Epithelial cell of proximal tubule (primary cell): ENCODE measurements at places on chromosomes 11 and 22. TPM values are rescaled to one million over a fixed set of nuclear protein-coding genes. Genes with fewer than 3 reads are reported as not detected.

Gene APOA4
- not detected in 2 replicates for total RNA-seq

GRCh38 chr22:45069925-45070324 is 60.1 kb upstream of the PHF21B start:
- DNase-seq: no peak

- no peak for DNase-seq
Observed at GRCh38 chr22:44293876-44294275, 18.9 kb downstream of the SHISAL1 start.

DNA sequence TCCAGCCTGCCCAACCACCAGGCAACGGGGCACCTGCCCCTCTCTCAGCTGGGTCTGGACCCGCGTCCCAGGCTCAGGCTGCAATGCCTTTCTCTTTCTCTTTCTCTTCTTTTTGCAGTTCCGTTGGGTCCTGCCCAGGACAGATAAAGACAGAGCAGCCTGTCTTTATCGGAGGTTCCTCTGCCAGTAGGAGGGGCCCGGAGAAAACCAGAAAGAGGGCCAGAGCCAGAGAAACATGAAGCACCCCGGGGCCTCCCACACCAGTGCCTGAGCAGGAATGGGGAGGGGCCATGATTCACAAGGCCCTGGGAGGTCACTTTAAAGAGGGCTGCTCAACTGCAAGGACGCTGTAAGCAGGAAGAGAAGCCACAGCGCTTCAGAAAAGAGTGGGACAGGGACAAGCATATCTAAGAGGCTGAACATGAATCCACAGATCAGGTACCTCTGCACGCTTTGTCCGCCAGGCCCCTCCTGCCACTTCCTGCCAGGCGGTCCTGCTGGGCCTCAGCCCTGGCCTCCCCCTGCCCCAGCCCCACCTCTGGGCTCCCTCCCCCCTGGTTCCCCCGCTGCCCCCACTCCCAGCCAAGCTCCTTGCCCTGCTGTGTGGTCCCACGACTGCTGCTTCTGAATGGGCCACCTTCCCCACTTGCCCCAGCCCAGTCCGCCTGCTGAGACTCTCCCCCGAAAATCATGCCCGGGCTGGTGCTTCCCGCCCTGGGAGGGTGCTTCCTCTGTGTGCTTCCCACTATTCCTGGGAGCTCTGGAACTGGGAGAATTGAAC is at the start of gene APOBEC3C:
Gene APOBEC3C, plus strand, starts transcription at position 316 of the 781 bp plus-strand sequence. Its CDS starts 106 bp downstream, at position 422.
- peak; percentile 18 for DNase-seq

- DNase-seq: no peak
Observed at GRCh38 chr11:92362989-92363388, 138.4 kb downstream of the FAT3 start.

Gene MADD
- 14.0 and 24.7 TPM in 2 replicates for total RNA-seq

GRCh38 chr22:33706100-33706499 is 214.2 kb downstream of the LARGE1 start:
- no peak for DNase-seq

- DNase-seq: no peak
Observed at GRCh38 chr11:10379426-10379825, 74.6 kb downstream of the ADM start.

Gene RAB3IL1
- 0.12 and 0.22 TPM in 2 replicates for total RNA-seq

Gene DRD2
- total RNA-seq: not detected in 2 replicates

Gene MMP8
- not detected in 2 replicates for total RNA-seq

DNA sequence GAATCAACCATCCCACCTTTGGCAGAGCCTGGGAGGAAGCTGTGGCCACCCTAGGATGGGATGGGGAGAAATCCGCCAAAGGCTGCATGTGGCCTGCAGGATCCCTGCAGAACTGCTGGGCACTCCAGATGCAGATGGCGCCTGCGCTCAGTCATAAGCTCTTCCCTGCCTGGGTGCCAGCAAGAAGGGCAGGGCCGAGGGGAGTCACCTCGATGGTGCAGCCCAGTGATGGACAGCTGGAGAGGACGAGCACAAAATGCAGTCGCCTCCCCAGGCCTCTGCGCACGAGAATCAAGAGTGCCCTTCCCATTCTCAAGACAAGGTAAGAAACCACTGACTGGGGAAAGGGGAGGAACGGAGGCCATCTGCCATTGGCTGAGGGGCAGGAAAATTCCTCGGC is 693.6 kb downstream of the TBC1D22A start:
- no peak for DNase-seq

DNA sequence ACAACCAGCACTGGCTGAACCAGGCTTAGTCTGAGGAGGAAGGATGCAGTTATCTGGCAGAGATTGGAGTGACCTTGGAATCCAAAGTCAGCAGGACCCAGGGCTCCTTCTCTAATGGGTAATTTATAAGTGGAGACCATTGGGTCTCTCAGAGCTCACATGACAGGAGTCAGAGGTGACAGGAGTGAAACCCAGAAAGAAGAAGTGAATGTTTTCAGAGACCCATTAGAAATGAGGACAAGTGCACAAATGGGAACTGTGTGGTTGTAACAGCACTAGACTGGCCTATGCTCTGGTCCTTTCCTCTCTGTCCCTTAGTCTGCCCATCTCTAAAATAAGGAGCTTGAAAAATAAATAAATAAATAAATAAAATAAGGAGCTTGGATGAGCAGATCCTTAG is 107.4 kb downstream of the SERGEF start:
- no peak for DNase-seq

- DNase-seq: peak; percentile 77
Observed at GRCh38 chr11:37504060-37504611, 906.1 kb upstream of the RAG2 start.

Gene ENTHD1
- not detected in 2 replicates for total RNA-seq

- DNase-seq: peak; percentile 69
Observed at GRCh38 chr11:66386171-66387069, 14.9 kb upstream of the SLC29A2 start.

Gene C11orf87
- total RNA-seq: not detected in 2 replicates

Gene OR5P2
- total RNA-seq: not detected in 2 replicates

Gene SYT7
- 0.23 TPM in 1 of 2 replicates, not detected in the other for total RNA-seq

Gene IL17REL
- not detected in 2 replicates for total RNA-seq

- DNase-seq: no peak
Observed at GRCh38 chr22:29062286-29062821, 723 bp upstream of the C22orf31 start.

Gene MMP3
- total RNA-seq: not detected in 2 replicates

Gene CASP1
- total RNA-seq: 0.29 TPM in 1 of 2 replicates, not detected in the other

Gene NPTXR
- total RNA-seq: 0.58 and 0.72 TPM in 2 replicates

Gene MAPK8IP1
- total RNA-seq: 10.1 and 11.1 TPM in 2 replicates

- no peak for DNase-seq
Observed at GRCh38 chr11:6156628-6157359, 13.3 kb downstream of the OR52B2 start.

DNA sequence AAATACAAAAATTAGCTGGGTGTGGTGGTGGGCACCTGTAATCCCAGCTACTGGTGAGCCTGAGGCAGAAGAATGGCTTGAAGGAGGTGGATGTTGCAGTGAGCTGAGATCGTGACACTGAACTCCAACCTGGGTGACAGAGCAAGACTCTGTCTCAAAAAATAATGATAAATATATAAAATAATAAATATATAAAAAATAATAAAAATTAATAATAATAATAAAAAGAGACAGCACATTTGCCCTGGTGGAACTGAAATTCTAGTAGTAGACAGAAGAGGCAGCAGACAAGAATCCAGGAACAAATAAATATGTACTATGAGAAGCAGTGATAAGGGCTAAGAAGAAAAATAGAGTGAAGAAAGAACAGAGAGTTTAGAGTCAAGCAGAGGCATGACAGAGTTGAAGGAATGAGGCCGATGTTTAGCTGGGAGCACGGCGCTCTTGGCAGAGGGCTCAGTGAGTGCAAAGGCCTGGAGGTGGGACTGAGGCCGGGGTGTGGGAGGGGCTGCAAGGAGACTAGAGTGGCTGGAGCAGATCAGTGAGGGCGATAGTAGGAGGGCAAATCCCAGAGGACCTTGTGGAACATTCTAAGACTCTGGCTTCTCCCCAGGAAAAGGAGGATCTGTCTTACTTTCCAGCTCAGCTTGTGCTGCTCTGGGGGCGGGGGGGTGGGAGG is 410.3 kb downstream of the MN1 start:
- no peak for DNase-seq

DNA sequence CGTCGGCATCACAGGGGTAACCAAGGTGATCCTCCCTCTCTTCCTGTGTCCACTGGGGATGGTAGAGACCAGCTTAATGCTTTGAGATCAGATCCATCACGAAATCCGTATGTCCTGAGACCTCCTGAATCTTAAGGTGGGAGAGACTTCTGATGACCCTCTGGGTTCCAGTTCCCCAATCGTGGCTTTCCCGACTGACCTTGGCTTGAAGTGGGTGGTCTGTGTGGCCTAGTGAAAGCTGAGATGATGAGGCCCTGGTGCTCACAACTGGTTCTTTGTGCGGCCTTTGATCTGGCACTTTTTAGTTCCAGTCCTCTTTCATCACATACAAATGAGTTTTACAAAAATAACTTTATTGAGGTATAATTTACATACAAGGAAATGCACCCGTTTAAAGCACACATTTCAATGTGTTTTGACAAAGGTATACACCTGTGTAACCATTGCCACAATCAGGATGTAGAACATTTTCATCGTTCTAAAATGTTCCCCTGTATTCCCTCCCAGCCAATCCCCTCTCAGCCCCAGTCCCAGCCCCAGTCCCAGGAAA is 6.1 kb downstream of the MIAT start:
- no peak for DNase-seq

Gene C11orf42
- not detected in 2 replicates for total RNA-seq

- no peak for DNase-seq
Observed at GRCh38 chr11:74452366-74452765, 15.0 kb downstream of the KCNE3 start.

Gene NAALADL1
- total RNA-seq: 14.7 and 27.9 TPM in 2 replicates

DNA sequence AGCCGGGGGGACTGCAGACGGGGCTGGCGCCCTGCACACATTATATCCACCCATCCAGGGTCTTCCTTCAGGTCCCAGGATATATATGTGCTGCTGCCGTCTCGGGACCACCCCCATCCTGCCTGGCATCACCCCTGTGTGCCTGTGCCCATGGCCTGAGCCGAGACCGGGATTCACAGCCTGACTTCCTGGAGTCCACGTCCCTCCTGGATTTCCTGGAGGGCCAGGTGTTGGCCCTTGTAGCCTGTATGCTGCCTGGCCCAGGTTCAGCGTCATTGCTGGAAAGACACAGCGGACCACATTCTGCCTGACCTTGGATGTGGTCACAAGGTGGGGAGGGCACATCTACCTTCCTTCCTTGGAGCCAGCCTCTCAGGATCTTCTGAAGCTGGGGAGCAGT is 551.1 kb downstream of the BRD1 start:
- DNase-seq: no peak

GRCh38 chr11:119218141-119218878 is 12.2 kb downstream of the CBL start:
- peak; percentile 81 for DNase-seq

GRCh38 chr22:20937031-20937793 is 20.0 kb downstream of the CRKL start:
- no peak for DNase-seq

- no peak for DNase-seq
Observed at GRCh38 chr22:37193629-37194191, 5.7 kb upstream of the C1QTNF6 start.

GRCh38 chr22:22813126-22814075 is 74.2 kb upstream of the IGLL5 start:
- no peak for DNase-seq

Gene OR52I2
- total RNA-seq: not detected in 2 replicates

DNA sequence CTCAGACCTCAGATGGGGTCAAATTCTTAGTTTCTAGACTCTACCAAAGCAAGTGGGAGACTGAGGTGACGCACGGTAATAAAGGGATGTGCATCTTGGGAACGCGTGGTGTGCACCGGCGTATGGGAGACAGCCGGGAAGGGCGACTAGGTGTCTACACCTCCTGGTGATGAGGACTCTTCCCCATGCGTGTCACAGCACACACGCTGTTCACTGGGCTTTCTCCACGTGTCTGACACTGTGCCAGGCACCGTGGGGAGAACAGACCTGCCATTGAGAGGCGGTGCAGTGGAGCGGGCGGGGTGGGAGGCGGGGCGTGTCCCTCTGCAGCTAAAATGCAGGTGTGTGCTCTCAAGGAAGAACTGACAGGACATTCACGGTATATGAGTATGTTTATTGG is 5.3 kb downstream of the FXYD6 start:
- DNase-seq: no peak

DNA sequence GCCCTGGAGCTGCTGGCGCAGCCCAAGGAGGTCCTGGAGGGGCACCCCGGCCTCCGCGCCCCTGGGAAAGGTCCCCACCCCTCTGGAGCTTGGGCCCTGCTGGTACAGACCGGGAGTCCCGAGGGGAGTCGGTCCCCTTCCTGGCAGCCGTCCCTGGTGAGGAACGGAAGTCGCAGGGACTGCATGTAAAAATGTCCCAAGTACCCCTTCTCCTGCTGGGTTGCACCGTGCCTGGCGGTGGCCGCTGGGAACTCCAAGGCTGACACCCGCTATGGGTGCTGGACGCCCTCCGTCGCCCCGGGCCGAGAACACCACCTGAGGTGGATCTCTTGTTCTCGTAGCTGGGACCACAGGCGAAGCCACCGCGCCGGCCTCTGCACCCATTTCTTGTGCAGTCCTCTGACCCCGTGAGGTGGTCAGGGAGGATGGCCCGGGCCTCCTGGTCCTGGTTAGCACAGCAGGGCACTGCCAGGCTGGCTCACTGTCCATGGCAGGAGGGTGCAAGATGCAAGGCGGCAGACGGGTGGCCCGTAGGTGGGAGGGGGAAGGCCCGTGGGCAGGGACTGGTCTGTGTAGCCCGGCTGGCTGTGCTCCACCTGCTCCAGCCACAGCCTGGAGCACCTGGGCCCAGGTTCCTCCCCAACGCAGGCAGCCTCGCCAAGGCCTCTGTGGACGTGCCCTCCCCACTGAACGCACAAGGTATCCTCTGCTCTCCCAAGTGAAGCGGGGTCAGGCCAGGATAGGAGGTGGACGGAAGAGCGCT is 165.2 kb downstream of the IGLL1 start:
- DNase-seq: no peak

DNA sequence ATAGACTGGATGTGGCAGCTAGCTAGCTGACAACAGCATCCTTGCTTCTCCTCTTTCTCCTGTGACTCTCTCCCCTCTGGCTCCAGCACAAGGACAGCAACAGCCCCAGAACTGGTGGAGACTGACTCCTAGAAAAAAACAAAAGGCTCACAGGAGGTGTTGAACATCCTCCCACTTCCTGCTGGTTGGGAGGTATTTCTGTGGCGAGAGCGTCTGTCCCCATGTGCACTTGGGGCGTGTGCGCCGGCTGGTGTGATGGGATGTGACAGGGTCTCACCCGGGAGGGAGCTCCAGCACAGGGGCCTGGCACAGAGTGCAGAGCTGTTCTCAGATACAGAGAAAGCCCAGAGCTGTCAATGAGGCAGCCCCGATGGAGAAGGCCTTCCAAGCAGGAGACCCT is 107.2 kb upstream of the E2F8 start:
- DNase-seq: no peak

- DNase-seq: no peak
Observed at GRCh38 chr11:30046578-30046945, 29.7 kb upstream of the KCNA4 start.

Gene ST3GAL4
- 15.9 and 24.2 TPM in 2 replicates for total RNA-seq

Gene SCARF2
- total RNA-seq: 12.6 and 15.0 TPM in 2 replicates

Gene CRYBA4
- not detected in 2 replicates for total RNA-seq

GRCh38 chr22:36221799-36222751 is 17.3 kb downstream of the APOL2 start:
- no peak for DNase-seq

Gene IGSF9B
- total RNA-seq: 0.22 and 1.0 TPM in 2 replicates
